ENCODE measurements at places on chromosomes 5 and 9.

GRCh38 chr9:27117489-27118135, 8.6 kb downstream of the TEK start:
- DNase-seq: no peak

DNA sequence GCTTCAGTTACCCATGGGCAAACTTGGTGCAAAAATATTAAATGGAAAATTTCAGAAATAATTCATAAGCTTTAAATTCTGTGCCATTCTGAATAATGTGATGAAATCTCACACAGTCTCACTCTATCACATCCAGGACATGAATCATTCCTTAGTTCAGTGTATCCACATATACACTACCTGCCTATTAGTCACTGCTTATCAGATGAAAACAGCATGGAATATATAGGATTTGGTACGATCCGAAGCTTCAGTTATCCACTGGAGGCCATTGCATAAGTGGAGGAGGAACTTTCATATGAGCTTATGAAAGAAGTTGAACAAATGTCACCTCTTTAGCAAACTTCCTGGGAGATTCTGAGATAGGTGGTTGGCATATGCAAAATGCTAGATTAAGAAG, 64.2 kb downstream of the GAPVD1 start:
- DNase-seq: no peak

- DNase-seq: peak; percentile 16
Measured at GRCh38 chr9:132609829-132610228, 27.4 kb downstream of the BARHL1 start.

- DNase-seq: no peak
Measured at GRCh38 chr9:20244271-20244670, 378.0 kb downstream of the MLLT3 start.

- no peak for DNase-seq
Measured at GRCh38 chr5:132027027-132027426, 15.6 kb upstream of the ACSL6 start.

DNA sequence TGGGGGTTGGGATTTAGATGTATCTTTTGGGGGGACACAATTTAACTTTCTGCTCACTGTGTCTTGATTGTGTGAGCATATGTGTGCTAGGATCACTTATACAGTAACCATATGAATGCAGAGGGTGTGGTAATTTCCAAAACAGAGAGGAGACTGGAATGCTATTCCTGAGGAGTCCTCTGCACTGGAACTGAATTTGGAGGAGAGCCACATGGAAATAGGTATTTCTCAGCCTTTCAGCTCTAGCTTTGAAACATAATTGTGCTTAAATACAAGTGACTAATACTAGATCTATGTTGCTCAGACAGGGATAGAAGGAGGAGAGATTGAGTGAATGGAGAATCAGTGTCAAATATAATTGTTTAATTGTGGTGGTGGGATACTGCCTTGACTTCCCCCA, 45.5 kb downstream of the FOCAD start:
- no peak for DNase-seq

DNA sequence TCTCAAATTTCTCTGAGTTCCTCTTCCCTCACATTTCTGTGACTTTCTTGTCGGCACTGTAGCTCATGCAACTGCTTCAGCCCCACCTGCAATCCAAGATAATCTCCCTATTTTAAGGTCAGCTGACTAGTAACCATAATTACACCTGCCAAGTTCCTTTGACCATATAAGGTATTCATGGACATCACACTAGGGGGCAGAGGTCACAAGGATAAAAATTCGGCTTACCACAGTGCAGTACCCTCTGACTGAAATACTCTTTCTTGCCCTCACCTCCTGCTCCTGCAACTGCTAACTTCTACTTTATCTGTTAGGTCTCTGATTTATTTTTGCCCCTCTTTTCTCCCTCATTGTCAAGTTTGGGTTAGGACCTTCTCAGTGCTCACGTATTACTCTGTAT, 144.2 kb downstream of the GDNF start:
- no peak for DNase-seq

- DNase-seq: no peak
Measured at GRCh38 chr5:122390694-122391093, 78.7 kb downstream of the SNCAIP start.

GRCh38 chr5:172284611-172284980, 1.0 kb upstream of the UBTD2 start:
- peak; percentile 12 for DNase-seq

- no peak for DNase-seq
Measured at GRCh38 chr5:96347502-96348292, 85.4 kb downstream of the PCSK1 start.

GRCh38 chr5:111058064-111058463, 13.4 kb upstream of the TSLP start:
- DNase-seq: no peak

DNA sequence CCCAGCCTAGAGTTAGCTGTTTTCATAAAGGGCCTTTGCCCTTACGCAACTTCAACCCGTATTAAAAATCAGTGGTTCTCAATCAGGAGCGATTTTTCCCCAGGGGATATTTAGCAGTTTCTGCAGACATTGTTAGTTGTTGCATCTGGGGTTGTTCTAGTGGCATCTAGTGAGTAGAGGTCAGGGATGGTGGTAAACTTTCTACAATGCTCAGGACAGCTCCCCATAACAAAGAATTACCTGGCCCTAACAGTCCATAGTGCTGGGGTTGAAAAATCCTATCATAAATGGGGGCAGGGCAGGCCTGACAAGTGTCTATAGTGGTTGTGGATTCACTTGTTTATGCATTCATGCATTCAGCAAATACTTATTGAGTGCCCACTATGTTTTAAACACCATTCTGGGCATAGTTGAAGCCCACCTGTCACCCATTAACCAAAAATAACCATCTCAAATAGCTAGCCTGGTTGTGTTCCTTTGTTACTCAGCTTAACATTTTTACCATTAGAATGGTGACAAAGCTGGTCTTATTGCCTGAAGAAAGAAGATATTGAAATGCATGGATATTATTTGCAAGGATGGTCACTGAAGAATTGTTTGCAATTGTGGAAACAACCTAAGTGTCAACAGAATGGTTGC, 15.9 kb upstream of the FGF1 start:
- DNase-seq: no peak

GRCh38 chr5:84088996-84089395, 295.7 kb downstream of the EDIL3 start:
- DNase-seq: no peak

DNA sequence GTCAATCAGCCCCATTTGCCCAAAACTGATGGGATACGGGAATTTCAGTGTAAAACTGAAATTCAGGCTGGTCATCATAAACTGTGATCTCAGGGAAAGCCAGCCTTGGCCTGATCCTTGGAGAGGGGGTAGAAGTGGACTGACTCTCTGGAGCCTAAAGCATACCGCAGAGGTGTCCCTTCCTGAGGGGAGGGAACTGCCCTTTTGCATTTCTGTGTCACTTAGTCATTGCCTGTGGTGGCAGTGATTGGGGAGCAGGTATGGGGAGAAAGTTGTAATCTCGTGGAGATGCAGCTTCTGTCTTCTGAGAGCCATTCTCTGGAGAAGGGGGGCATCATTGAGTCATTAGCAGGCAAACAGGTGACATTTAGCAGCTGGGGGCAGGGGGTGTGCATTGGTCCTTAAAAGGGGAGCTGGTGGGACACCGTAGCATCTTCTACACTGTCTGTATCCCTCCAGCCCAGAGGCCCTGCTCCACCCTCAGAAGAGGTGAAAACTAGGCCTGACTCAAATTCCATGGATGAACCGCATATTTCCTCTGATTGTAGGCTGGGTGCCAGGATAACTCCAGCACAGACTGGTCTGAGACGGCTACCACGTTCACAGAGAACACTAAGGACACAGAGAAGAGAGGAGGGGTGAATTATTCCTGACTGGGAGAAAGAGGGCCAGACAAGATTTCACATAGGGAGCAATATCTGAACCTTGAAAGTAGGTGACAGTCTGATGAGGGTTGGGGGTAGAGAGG, 143.3 kb downstream of the SEC61B start:
- no peak for DNase-seq

DNA sequence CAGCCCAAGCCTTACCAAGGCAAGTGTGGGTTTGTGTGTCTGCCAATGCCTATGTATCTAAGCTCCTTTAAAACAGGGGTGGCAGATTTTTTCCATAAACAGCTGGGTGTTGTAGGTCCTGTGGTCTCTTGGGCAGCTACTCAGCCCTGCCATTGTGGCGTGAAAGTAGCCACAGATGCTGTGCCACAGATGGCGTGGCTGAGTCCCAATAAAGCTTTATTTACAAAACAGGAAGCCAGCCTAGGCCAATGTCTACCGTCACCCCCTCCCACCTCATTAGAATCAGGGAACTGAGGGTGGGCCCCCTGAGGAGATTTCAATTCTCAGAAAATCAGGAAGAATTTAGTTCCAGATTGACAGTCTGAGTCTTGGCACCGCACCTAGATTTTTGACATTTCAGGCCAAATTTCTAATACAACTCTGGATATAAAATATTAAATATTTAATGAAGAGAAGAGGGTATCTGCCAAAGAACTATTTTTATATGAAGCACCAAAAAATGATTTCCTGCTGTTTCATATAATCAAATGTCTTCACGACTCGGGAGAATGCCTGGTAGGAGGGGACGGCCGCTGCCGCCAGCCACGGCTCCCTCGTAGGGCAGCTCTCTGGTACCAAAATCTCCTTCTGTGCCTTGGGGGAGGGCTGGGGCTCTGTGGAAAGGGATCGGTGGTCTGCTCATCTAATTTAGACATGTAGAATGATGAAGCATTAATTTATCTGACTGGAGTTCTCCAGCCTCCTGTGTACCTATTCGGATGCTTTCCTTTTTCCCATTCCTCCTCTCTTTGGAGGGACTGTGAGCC, 420.9 kb downstream of the IRX2 start:
- DNase-seq: no peak

DNA sequence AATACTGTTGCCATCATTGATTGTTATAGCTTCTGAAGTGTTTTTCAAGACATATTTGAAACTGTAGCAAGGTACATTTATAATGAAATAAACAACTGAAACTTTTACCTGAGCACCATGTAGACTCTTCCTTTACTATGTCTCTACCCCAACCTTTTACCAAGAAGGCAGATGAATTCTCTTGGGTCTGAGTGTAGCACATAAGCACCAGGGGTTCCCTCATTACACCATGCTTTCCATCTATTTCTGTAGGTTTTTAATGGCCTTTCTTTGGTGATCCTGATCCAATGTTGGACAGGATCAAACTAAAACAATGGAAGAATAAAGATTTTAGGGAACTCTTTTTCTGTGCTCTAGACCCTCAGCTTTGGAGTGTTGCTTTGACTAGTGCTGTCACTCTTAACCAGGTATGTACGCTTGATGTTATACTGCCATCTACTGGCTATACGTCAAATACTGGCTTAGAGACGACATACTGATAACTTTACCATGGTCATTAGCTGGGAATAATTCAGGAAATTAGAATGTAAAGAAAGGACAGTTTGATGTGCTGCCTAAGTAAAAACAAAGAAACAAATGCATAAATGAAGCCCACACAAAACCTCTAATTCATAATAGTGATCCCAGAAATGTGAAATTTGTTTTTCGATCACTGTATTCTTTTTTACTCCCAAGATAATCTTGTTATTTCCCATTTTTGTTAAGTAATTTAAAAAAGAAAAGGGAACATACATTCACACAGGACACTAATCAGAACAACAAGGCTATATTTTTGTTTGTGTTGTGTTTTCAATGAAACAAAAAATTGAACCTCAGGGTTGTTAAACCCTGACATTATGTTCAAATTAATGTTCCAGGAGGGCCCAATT, 30.7 kb downstream of the IFNW1 start:
- DNase-seq: peak; percentile 70

DNA sequence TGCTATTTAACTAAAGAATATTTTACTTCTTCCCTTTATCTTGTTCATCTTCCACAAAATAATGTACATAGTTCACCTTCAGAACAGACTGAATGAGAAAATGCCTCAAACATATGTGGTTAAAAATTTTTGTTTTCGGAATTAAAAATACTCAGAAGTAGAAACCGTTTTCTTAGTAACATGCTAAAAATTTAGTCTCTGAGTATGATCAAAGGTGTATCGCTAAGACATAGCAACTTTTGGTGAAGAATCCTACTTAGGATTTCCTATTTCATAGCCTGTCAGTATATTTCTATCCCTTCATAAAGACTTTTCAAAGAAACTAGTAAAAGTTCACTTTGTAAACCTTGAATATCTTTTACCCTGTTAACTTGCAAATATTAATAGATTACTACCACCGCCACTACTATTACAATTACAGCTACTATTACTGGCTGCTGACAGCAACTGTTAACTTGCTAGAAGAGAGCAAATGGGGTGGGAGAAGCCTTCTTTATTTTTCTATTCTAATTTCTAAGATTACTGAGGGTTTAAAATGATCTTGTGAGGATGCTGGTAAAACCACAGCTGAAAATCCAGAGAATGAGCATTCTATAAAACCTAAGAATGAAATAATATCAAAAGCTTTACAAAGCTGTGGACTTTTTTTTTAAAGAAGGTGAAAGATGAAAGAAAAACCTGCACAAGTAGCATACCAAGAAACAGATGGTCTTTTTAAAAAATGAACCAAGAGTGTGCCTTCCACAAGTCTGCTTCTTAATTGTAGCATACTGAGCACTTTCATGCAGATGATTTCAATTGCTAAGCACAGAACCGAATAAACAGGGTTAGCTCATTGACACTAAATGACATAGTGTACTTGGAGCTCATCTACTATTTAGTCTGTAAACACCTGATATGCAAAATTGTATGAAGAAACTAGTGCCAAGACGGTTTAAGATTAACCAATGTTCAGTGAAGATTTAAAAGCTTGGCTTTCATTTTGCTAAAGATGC, 246.3 kb upstream of the EFNA5 start:
- DNase-seq: peak; percentile 10

- DNase-seq: no peak
Measured at GRCh38 chr5:88021141-88021540, 247.5 kb downstream of the TMEM161B start.

DNA sequence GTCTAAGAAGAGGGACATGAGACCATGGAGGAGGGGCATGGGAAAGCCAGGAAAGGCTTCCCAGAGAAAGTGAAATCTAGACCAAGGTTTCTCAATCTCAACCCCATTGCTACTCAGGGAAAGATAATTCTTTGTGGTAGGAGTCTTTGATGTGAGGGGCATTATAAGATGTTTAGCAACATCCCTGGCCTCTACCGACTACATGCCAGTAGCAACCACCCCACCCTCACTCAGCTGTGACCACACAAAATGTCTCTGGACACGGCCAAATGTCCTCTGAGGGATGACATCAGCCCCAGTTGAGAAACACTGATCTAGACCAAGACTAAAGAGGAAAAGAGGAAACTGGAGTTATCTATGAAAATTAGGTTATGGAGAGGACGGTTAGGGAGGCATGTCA, 298.5 kb upstream of the KIF2A start:
- no peak for DNase-seq

DNA sequence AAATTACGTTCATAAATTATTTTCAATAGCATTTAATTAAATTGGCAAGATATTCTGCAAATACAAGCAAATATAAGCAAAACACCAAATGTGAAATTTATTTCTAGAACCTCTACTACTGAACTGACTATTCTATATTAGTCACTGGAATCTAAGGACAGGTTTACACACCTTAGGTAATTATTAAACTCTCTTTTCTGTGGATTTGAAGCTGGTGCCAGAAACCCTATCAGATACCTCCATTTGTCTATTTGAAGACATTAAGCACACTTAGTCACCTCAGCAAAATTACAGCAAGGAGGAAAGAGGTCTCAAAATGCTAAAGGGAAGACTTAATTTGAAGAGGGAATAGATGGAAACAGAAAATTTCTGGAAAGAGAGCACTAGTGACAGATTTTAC, 83.4 kb downstream of the CPLANE1 start:
- DNase-seq: no peak

GRCh38 chr5:36696059-36696673, 89.8 kb downstream of the SLC1A3 start:
- DNase-seq: peak; percentile 47

All from activated CD4-positive, alpha-beta T cell treated with anti-CD3 and anti-CD28 coated beads, Interleukin-2, Interleukin-6, amounts not matched to agents 100 ng/mL and 50 ng/mL, durations not matched to agents 16 hours and 8 hours (primary cell).